ENCODE measurements at places on chromosomes 1 and 21.

GRCh38 chr1:79976287-79976686 lies 969.8 kb upstream of the ADGRL4 start:
- DNase-seq: no peak

DNA sequence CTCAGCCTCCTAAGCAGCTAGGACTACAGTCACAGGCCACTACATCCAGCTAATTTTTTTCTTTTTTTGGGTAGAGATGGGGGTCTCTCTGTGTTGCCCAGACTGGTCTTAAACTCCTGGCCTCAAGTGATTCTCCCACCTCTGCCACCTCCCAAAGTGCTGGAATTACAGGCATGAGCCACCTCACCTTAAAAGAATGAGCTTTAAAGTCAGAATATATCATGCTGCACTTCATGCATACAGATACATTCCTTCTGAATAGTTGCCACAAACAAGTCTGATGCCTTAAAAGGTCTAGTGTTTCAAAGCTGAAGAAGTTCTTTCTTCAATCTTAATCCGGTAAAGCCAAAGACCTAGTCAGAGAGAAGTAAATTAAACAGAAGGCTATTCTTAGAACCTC lies 23.8 kb upstream of the CPLANE2 start:
- DNase-seq: no peak

DNA sequence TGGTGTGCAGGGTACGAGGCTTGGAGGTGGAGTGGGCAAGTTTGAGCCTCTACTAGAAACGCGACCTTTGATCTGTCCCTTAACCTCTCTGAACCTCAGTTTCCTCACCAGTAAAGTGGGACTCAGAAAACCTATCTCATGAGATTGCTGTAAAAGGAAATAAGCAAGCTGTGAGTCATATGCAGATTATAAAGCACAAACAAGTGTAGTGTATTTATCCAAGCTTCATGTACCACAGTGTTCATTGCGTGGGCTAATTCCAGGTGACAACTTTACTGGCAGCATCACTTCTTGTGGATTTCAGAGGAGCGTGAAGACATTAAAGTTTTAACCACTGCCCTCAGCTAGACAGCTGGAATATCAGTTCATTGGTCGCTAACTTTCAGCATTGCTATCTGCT lies 44.4 kb downstream of the ZNF697 start:
- no peak for DNase-seq

DNA sequence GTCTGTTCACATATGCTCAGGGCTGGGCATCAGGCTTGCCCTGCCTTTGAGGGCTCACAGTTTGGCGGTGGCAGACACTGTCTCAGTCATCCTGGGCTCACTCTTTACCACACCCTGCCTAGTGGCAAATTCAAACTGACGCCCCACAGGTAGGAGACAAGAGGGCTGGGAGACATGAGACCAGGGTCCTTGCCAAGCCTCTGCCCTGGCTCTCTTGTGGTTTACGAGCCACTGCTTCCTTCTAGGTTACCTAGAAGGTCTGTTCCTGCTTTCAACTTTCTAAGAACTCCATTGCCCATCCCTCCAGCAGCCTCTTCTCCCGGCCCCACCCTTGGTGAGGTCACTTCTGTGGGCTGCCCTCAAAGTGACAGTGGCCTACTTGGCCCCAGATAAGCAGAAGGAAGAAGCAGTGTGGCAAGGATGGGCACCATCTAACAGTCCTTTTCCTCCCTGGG lies 10.5 kb downstream of the KIF21B start:
- DNase-seq: no peak

GRCh38 chr1:12001996-12002493 lies 17.3 kb upstream of the MIIP start:
- no peak for DNase-seq

GRCh38 chr1:53115403-53116306 lies 26.8 kb downstream of the SLC1A7 start:
- DNase-seq: no peak

DNA sequence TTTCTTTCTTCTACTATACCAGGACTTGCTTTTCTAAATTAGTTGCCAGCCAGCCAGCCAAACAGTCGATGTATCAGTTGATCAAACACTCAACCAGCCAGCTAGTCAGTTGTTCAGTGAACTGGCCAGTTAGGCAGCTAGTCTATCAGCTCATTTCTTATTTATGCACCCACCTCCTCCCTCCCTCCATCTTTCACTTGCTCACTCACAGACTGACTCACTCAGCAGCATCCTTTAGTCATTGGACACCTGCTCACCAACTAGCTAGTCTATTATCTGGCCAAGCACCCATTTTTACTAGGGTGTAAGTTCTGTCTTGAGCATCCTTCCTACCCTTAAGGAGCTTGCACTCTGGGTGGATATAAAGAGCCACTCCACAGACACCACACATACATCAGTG lies 5.9 kb upstream of the SPRR4 start:
- DNase-seq: no peak

GRCh38 chr1:31374511-31375196 lies 1.8 kb upstream of the FABP3 start:
- no peak for DNase-seq

GRCh38 chr1:67834246-67834877 lies 1.1 kb upstream of the GNG12 start:
- DNase-seq: no peak

- no peak for DNase-seq
Observed at GRCh38 chr1:151867765-151868411, 14.4 kb upstream of the THEM5 start.

- no peak for DNase-seq
Observed at GRCh38 chr1:153612755-153613331, at the start of gene S100A16. Gene S100A16 (minus strand): TSS chr1:153613137. CDS start chr1:153608151, 4,986 bp downstream.

GRCh38 chr1:112727716-112728115 lies 12.6 kb upstream of the PPM1J start:
- DNase-seq: no peak
